ENCODE measurements at places on chromosomes 4 and X.

- peak; percentile 22 for DNase-seq
Observed at GRCh38 chrX:39244147-39244546, 442.9 kb downstream of the MID1IP1 start.

- DNase-seq: peak; percentile 85
Observed at GRCh38 chr4:56995525-56995924, 16.8 kb downstream of the POLR2B start.

DNA sequence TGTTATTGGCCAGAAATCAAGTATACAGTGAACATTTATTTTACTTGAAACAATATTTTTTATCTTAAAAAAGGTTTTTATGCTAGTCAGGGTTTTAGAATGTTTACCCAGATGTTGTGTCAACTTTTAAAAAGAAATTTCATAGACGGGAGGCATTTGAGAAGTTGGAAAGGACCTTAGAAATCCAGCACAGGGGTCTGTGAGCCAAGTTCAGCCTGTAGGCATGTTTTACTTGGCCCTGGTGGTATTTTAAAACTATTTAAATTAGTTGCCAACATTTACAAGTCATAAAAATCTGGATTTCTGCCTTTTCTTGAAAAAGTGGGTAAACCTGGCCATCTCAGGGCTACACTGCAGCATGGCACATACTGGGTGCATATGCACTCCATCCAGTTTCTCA, 25.5 kb upstream of the FHL1 start:
- no peak for DNase-seq

DNA sequence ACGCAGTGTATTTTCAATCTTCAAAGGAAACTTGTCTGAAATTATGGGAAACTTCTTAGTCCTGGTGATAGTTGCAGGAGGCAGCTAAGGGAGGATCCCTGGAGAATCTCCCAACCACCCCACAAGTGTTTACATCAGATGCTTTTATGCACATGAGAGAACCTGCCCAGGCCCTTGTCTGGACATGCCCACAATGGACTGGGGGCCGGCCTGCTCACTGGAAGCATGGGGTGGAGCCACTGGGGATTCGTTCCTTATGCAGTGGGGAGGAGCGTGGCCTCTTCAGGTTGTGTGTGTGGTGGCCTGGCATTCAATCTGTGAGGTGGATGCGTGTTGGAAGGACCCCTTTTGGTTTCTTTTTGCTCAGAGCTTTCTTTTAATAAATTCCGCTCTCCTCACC, 398.7 kb upstream of the PPP1R2C start:
- DNase-seq: no peak

DNA sequence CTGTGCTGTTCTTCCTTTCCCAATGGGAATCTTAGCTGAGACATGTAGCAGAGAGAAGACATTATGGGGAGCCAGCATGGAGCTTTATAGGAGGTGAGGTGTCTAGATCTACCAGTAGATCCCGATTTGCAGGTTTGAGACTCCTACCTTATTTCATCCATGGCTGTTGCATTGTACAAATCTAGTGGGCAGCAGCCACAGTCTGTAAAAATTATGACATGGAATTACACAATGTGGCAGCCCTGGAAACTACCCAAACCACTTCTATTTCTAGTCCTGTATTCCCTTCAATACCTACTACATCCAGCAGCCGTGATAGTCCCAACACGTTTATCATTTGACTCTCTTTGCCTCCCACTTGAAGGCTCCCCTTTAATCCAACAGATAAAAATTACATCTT, 8.1 kb downstream of the ATP7A start:
- no peak for DNase-seq

DNA sequence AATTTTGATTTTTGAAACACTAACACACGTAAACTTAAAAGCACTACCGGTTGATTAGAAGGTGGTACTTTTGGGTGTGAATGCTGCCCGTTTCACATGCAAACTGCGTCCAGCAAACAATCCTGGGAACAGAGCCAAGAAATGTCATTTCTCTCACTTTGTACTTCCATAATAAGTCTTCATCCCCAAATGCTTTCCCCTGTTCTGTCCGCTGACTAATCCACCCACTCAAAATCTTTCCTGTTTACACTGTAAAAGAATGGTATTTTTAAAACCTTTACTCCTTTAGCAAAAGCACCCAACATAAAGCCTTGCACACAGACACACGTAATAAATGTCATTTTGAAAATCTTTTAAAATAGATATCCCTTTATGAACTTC, 39.1 kb upstream of the PDLIM5 start:
- DNase-seq: peak; percentile 70

- DNase-seq: no peak
Observed at GRCh38 chrX:68953331-68953730, 124.5 kb downstream of the EFNB1 start.

DNA sequence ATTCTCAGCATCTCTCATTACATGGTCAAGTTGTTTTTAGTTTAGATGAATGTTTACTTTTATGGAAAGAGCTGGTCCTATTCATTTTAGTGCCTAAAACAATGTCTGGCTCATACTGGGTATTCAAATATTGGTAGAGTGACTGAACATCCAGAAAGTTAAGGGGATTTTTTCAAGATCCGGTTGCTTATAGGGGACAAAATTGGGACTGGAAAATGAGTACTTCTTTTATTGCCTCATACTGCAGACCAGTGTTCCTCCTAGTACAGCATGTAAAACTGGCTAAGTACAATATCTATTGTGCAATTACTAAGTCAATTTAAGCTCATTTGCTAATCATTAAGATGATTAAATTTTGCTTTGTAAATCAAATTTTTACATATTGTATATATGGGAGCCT, 13.9 kb downstream of the RP2 start:
- DNase-seq: no peak

DNA sequence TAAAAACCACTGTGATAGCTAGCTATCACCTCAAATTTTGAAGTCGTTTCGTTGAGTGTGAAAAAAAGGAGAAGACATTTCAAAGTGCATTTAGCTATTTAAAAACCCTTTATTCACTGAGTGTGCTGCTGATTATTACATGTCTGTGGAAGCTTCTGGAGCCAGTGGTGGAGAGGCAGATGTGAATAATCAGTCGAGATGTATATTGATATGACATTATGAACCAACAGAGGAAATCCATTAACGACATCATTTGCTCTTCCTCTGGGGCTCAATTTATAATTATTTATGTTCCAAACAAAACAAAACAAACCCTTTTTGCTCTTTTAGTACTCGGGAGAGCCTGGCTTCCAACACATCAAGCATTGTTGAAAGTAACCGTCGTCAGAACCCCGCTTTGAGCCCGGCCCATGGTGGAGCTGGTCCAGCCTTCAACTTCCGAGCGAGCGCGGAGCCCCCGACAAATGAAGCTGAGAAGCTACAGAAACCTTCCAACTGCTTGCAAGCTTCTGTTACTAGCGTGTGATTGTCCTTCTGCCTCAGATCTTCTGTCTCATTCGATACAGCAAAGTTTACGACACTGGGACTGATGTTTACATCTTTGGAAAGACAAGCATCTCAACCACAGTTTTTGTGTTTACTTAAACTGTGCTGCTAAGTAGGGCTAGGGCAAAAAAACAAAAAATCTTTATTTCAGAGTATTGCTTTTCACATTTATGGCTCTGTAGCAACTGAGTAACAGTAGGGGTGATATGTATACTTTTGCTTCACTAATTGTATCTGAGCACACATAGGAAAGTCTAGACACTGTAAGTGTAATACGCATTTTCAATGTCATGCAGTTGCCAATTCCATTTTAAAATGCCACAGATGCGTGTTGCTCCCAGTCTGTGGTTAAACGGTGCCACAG, 111.9 kb downstream of the STOX2 start:
- DNase-seq: no peak

DNA sequence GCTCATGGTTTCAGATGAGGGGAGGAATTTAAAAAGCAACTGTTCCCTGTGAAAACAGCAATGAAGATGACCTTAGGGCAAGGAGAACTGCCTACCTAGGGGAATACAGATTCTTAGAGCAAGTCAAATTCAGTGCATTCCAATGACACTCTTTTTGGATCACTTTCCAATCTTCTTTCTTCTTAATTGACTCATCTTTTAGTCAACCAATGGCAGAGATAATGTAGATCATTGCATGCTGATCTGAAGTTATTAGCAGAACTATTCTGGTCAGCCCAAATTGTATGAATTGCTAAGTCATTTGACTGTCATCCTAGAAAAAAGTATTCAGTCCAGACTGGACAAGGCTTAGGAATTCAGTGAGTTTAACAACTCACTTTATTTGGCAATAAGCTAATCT, 12.6 kb upstream of the NR3C2 start:
- peak; percentile 62 for DNase-seq

DNA sequence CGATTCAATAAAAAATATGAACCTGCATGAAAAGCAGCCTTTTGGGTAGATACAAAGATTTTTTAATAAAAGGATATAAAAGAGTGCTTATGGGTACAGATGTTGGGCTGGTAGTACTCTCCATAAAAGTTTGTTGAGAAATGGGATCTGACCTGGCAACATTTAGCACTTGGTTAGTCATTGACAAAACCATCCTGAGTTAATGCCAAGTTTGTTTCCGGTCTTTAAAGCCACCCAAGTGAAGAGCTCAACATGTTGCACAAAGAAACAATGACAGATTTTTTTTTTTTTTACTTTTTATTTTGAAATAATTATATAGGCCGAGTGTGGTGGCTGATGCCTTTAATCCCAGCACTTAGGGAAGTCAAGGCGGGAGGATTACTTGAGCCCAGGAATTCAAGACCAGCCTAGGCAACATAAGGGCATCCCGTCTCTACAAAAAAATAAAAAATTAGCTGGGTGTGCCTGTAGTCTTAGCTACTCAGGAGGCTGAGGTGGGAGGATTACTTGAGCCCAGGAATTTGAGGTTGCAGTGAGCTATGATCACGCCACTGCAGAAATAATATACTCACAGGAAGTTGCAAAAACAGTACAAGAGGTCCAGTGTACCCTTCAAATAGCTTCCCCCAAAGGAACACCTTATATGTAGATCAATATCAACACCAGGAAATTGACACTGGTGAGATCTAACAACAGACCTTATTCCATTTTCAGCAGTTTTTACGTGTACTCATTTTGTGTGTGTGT, 16.6 kb downstream of the CHST7 start:
- peak; percentile 63 for DNase-seq

- DNase-seq: no peak
Observed at GRCh38 chrX:140050906-140051305, 85.6 kb upstream of the CXorf66 start.

GRCh38 chr4:153788051-153788412, 851 bp downstream of the SFRP2 start:
- DNase-seq: no peak

DNA sequence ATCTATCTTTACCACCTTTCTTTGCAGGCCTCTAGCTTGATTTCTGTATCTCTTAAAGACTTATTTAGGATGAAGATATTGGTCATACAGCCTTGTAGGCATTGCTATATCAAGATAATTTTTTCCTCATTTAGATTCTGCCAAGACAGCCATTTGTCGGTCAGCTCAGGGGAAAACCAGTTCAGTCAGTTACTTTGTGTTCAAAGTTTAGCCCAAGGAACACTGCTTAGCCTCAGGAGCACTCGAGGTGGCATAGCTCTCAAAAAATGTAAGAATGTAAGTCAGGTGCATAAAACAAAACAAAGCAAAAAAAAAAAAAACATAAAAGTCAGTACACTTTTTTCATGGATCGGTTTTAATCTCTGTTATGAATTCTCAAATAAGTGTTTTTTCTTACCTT, 43.4 kb downstream of the NRK start:
- DNase-seq: no peak

DNA sequence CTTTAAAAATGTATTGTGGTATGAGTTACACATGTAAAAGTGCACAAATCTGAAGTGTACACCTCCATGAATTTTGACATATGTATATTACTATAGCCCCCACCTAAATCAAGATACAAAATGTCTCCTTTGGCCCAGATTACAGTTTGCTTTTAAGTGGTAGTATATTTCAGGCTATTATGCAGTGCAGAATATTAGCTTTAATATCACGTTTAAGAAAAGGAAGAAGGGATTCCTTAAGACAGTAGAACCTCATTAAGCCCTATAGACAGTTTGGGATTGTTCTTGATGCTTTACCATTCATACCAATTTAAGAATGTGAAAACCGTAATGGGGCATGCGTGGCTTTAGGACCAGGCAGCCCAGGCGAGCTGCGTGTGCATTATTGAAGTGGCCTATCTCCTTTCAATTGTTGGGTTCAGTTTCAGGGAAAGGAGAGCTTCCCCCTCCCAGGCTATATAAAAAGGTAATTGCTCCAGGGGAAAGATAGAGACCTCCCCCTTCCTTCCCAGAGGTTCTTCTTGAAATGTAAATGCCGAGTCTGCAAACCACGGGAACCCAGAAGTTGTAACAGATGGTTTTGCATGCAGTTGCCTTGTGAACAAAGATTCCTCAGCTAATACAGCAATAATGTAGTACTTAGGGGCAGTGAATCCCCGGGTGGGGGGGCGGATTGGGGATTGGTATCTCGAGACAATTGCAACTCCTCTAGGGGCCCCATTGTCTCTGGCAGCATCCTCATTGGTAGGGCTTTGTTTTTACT, 106.1 kb downstream of the UCHL1 start:
- no peak for DNase-seq

GRCh38 chr4:62003695-62004094, 803.6 kb downstream of the ADGRL3 start:
- DNase-seq: no peak

- no peak for DNase-seq
Observed at GRCh38 chrX:40083120-40083978, 14.4 kb downstream of the BCOR start.

GRCh38 chrX:109714340-109714958, 18.6 kb downstream of the ACSL4 start:
- peak; percentile 88 for DNase-seq

DNA sequence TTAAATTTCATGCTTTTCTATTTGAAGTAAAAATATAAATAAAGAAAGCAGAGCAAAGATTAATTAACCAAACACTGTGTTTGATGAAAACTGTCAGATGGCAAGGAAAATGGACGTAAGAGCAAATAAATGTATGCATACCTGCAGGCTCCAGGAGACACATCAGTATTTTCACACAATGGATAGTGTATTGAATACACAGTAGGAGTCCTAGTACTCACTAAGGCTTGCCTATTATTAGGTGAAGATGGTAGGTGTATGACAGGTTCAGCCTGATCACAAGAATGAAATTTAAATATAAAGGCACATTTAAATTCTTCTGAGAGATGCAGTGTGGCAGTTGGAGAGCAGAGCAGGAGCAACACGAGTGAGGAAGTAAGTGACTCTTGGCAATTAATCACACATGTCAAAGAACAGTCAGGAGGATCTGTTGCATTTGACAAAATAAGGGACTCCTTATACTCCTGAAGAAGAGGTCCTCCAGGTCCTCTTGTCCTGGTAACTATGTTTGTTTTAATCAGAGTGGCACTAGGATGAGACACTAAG, 106.0 kb upstream of the NDST4 start:
- no peak for DNase-seq

DNA sequence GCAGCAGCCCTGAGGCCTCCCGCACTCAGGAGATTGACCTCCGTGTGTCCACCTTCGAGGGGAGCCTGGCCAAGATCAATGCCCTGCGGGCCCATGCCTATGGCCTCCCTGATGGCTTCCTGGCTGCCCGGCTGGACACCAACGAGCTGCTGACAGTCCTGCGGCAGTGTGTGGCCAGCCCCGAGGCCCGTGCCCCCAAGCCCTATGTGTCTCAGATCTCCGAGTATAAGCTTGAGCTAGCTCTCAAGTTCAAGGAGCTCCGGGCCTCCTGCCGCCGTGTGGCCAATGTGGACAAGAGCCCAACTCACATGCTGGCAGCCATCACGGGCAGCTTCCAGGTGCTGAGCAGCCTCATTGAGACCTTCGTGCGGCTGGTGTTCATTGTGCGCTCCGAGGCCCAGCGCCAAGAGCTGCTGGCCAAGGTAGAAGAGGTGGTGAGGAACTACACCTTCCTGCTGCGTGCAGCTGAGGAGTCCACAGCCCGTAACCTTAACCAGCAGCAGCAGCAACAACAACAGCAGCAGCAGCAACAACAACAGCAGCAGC, 25.5 kb upstream of the PRPS1 start:
- DNase-seq: no peak

- no peak for DNase-seq
Observed at GRCh38 chr4:112518675-112519074, 2.7 kb upstream of the NEUROG2 start.

Measured in fibroblast of skin of right biceps (primary cell).